HEK293T (cell line): ENCODE measurements at places on chromosomes 16 and 17.

DNA sequence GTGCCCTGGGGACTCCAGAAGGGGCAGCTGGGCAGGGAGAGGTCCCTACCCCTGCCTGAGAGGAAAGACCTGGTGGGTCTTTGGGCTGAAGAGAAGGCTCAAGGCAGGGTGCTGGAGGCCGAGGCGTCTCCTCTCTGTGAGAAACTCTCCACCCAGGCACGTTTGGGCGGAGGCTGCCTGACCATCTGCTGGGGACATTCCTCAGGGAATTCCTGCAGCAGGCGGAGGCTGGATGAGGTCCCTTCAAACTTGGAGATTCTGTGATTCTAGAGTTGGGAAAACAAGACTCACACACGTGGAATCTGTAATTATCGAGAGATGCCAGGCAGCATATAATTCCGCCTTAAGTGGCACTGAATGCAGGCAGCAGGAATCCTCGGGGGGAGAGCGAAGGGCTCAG is 21.1 kb upstream of the PHF12 start:
- DNase-seq, result no peak

- DNase-seq, result no peak
Measured at GRCh38 chr16:12881740-12882139, 19.7 kb upstream of the SHISA9 start.

DNA sequence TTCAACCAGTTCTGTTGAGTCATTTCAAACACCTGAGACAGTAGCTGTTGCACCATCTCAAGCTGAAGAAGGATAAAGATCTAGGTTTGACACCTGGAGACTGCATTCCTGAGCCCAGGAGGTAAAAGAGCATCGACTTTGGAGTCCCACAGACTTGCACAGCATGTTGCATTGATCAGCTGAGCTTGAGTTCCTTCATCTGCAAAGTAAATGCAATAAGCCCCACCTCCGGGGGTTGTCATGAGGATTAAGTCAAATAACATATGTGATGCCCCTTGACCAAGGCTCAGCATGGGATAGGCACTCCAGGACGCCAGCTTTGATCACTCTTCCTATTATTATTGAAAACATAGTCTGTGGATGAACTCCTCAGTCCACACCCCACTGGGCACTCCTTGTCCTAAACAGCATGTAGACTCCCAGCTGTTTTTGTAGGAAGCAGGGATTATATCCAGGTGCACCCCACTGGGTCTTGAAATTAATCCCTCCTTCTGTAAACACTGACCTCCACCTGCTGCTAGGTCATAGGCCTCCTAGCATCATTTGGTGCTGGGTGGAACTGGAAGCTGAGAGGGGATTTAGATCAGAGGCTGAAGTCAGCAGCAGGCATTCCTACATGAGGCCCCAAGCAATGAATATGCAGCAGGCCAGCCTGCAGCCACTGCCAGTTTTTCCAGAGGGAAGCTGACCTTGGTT is 259.0 kb downstream of the HS3ST4 start:
- DNase-seq, result no peak

- DNase-seq, result no peak
Measured at GRCh38 chr17:36760425-36760824, 159.0 kb downstream of the MRM1 start.

DNA sequence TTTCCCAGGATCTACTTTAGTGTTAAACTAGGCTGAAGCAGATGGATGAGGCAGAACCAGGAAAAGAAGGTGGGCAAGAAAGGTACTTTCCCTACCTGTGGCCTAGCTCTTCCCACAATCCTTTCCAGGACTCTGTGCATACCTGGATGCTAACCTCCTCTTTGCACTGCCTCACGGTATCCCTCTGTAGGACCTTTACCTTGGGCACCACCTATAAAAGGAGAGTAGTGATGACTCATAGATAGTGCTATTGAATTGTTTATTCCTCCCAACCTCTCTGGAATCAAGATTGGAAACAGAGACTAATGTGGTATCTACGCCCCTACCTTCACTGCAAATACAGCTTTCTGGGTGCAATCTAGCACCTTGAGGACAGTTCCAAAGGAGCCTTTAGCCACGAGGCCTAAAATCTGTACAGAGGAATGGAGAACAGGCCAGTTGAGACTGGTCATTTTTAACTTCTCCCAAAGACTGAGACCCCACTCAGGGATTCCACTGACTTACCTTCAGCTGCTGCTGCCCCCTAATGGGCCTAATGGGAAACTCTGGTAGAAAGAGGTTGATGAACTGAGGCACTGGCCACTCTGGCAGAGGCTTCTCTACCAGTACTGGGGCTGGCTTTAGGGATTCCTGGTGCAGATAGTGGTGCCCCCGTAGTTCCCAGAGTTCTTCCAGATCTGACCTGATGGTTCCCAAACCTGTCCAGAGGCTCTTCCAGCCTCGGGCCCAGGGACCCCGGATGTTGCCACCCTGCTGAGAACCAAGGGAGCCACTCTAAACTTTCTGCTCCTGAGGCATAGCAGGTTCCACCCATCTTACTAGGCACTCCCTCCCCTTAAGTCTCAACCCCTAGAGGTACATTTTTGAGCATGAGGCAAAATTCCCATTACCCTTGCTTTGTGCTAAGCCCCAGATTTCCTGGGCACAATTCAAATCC is 781 bp downstream of the RSKR start:
- DNase-seq, result peak; percentile 41

- no peak for DNase-seq
Measured at GRCh38 chr16:3787924-3788661, 70.8 kb upstream of the TRAP1 start.

DNA sequence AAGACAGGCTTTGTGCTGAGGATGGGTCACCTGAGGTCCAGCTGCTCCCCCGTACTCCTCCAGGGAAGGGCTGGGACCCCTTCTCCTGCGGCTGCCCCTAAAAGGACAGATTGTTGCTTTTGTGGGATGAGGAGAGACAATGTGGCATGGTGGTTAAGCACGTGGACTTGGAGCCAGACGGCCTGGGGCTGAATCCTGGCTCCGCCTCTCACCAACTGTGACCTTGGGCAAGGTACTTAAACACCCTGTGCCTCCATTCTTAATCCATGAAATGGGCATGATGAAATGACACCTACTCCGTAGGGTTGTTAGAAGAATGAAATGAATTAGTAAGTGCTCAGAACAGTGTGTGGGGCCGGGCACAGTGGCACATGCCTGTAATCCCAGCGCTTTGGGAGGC is 39.6 kb upstream of the PLCG2 start:
- no peak for DNase-seq

DNA sequence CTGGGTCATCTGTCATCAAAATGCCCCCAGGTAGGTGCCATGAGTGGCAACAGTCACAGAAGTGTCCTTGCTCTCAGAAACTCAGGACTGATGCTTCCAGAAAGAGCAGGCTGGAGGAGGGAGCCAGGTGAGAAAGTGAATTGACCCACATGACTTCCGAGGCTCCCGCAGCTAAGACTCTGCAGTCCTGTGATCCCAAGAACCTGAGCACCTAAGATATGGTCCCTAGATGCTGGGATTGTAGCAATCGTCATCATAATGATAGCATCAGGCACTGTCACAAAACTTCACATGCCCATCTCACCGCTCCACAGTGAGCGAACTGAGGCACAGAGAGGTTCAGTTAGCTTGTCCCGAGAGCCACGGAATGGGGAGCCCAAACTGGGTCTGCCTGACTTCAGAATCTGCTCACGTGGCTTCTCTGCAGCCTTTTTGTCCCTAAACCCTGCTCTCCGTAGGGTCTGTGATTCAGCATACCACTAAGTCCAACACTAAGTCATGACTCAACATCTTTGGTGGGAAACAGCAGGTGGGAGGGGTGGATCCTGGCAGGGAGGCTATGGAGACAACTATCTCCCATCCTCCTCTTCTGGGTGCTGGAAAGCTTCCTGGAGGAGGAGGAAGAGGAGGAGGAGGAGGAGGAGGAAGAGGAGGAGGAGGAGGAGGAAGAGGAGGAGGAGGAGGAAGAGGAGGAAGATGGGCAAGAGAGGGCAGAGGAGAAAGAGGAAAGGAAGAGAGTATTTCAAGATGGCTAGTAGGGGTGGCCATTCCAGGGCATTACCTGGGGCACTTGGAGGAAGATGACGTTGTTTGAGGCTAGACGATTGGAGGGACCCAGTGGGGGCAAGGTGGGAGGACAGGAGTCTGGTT is 55.5 kb upstream of the DLX4 start:
- DNase-seq, result no peak

- DNase-seq, result no peak
Measured at GRCh38 chr16:25124503-25124902, 13.0 kb downstream of the LCMT1 start.

- no peak for DNase-seq
Measured at GRCh38 chr17:42378359-42378958, 9.8 kb downstream of the STAT3 start.

DNA sequence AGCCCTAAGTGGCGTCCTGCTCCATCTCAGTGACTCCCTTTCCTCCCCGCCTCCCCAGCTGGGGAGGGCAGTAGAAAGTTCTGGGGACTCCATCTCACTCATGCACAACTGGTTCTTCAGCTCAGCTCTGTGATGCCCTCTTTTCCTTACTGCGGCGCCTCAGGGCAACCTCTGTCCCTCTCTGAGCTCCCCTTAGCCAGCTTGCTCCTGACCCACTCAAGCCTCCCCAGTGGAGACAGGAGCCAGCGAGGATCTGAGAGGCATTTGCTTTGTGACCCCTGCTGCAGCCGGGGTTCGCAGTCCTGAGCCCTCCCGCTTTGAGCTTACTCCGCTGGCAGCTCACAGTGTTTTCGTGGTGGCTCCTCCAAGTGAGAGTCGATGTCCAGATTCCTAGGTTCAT is 6.2 kb upstream of the MRC2 start:
- DNase-seq, result no peak

GRCh38 chr16:82655072-82655714 is 28.4 kb downstream of the CDH13 start:
- DNase-seq, result no peak

DNA sequence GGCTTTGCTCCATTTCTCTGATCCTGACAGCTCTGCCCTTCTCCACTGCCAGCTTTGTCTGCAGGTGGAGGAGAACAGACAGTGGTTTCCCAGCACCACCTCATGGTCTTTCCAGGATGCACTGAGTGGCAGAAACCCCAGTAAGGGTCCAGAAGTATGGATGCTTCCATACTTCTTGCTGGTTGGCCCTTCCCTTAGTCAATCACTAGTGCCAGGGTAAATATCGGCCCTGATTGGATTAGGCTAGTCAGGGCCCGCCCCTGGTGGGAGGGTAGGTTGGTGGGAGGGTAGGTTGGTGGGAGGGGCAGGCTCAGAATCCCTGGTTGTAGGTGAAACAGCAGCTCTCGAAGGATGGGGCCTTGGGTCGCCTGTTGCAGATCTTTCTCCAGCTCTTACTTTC is 10.2 kb downstream of the RNF213 start:
- peak; percentile 85 for DNase-seq

- DNase-seq, result peak; percentile 70
Measured at GRCh38 chr17:59329176-59330052, 2.0 kb upstream of the YPEL2 start.

GRCh38 chr17:35895636-35896587 is 15.8 kb upstream of the CCL5 start:
- DNase-seq, result no peak

GRCh38 chr16:57786632-57787518 is 15.4 kb downstream of the KIFC3 start:
- DNase-seq, result no peak

GRCh38 chr16:35339337-35339736 is 1879.9 kb downstream of the TP53TG3F start:
- no peak for DNase-seq

GRCh38 chr17:31748881-31749280 is 110.2 kb downstream of the COPRS start:
- DNase-seq, result no peak

DNA sequence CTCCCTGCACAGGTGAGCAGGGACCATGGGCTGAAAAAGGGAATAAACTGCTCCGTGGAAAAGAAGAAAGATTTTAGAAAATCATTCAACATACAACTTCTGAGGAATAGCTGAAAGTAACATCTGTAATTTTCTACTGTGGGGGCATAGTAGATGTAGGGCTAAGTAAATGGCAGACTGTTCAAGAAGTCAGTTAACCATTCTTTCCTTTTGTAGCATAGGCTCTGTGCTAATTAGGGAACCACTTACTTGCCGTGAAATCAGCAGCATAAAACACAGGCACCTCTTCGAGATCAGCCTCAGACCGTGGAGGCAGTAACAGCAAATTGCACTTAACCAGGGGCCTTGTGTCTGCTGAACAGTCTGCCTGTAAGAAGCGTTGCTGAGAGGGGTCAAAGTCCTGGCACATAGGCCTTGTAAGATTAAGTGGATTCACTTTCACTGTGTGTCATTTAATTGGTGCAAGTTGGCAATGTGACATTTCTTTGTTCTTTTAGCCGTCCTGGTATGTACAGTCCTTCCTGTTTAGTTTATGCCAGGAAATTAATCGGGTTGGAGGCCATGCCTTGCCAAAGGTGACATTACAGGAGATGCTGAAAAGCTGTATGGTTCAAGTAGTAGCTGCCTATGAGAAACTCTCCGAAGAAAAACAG is 10.4 kb downstream of the COG1 start:
- DNase-seq, result no peak

- DNase-seq, result no peak
Measured at GRCh38 chr17:80979547-80980378, 11.9 kb upstream of the CHMP6 start.

GRCh38 chr17:3641717-3642486 is 5.3 kb downstream of the CTNS start:
- DNase-seq, result no peak
